Colonic mucosa (tissue), 4 donors: ENCODE measurements at places on chromosomes 16 and 17. TPM values are rescaled to one million over a fixed set of nuclear protein-coding genes. Genes with fewer than 3 reads are reported as not detected.

The C16orf96 gene
- total RNA-seq: not detected

- H3K4me3 ChIP-seq: no peak overlapping the region
- no peak overlapping the region for H3K27ac ChIP-seq
- no peaks in the 10 kb centered on the region for H3K36me3 ChIP-seq
- H3K27me3 ChIP-seq: no peaks in the 10 kb centered on the region
- H3K4me1 ChIP-seq: no peaks in the 10 kb centered on the region
- DNase-seq: no peak
These were observed 320 bp upstream of the KRTAP4-2 start for GRCh38 chr17:41178341-41178740.

GRCh38 chr17:27701963-27702362 is 71.0 kb downstream of the LGALS9 start:
- H3K27ac ChIP-seq: no peak overlapping the region
- no peaks in the 10 kb centered on the region for H3K4me1 ChIP-seq
- no peak for DNase-seq
- no peak overlapping the region for H3K4me3 ChIP-seq
- no peaks in the 10 kb centered on the region for H3K27me3 ChIP-seq

DNA sequence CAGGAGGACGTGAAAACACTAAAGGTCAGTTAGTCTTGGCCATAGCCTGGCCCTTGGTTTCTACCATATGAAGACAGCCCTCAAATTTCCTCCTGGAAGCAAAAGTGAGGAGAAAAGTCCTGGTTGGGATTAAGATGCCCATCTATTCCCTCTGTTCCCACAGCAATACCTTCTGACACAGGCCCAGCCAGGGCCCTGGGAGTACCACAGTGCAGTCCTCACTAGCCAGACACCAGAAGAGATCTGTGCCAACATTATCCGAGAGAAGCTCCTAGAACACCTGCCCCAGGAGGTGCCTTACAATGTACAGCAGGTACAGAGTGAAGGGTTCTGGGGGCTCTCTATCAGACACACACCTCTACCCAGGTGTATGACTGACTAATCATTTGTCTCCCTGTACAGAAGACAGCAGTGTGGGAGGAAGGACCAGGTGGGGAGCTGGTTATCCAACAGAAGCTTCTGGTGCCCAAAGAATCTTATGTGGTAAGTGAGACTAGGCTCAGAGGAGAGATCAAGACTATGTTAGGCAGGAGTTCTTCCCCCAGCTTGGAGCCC is 4.1 kb downstream of the ERAL1 start:
- DNase-seq: no peak
- H3K4me3 ChIP-seq: no peak overlapping the region
- H3K4me1 ChIP-seq: peaks cover 5% of the 10 kb centered on the region
- H3K36me3 ChIP-seq: peaks cover 6% of the 10 kb centered on the region
- H3K27me3 ChIP-seq: no peaks in the 10 kb centered on the region

- H3K27ac ChIP-seq: no peak overlapping the region
- H3K36me3 ChIP-seq: no peaks in the 10 kb centered on the region
- no peaks in the 10 kb centered on the region for H3K4me1 ChIP-seq
- H3K4me3 ChIP-seq: no peak overlapping the region
- no peak for DNase-seq
These were observed 41.3 kb downstream of the BAIAP2 start for GRCh38 chr17:81076141-81076679.

- H3K27me3 ChIP-seq: no peaks in the 10 kb centered on the region
- DNase-seq: no peak
- H3K4me3 ChIP-seq: no peak overlapping the region
- H3K27ac ChIP-seq: no peak overlapping the region
- H3K36me3 ChIP-seq: no peaks in the 10 kb centered on the region
These were observed 75.1 kb upstream of the C17orf78 start for GRCh38 chr17:37300683-37301082.

GRCh38 chr17:44934745-44935105 is 12.8 kb downstream of the KIF18B start:
- H3K27ac ChIP-seq: no peak overlapping the region
- no peak overlapping the region for H3K4me3 ChIP-seq
- DNase-seq: no peak

DNA sequence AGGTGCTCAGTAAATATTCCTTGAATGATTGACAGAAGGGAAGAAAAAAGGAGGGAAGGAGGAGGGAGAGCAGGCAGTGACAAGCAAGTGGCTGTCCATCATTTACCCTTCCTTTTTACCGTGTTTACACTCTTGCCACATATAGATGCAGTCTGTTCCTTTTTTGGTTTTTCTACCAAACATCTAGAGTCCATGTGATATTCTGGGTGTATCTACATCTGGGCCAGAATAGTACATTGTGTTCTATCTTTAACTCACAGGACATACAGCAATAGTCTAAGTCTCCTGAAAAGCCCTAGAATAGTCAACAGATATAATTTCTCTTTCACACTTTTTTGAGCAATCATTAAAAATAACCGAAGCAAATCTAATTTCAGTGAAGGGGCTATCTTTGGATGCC is 33.5 kb downstream of the KCNJ2 start:
- no peak overlapping the region for H3K27ac ChIP-seq
- H3K27me3 ChIP-seq: no peaks in the 10 kb centered on the region
- no peaks in the 10 kb centered on the region for H3K36me3 ChIP-seq
- no peak for DNase-seq
